ENCODE measurements at places on chromosomes 11 and 22. TPM values are rescaled to one million over a fixed set of nuclear protein-coding genes. Genes with fewer than 3 reads are reported as not detected.
A peak's percentile ranks its signal among the peaks of the same experiment; 100 is the strongest.

DNA sequence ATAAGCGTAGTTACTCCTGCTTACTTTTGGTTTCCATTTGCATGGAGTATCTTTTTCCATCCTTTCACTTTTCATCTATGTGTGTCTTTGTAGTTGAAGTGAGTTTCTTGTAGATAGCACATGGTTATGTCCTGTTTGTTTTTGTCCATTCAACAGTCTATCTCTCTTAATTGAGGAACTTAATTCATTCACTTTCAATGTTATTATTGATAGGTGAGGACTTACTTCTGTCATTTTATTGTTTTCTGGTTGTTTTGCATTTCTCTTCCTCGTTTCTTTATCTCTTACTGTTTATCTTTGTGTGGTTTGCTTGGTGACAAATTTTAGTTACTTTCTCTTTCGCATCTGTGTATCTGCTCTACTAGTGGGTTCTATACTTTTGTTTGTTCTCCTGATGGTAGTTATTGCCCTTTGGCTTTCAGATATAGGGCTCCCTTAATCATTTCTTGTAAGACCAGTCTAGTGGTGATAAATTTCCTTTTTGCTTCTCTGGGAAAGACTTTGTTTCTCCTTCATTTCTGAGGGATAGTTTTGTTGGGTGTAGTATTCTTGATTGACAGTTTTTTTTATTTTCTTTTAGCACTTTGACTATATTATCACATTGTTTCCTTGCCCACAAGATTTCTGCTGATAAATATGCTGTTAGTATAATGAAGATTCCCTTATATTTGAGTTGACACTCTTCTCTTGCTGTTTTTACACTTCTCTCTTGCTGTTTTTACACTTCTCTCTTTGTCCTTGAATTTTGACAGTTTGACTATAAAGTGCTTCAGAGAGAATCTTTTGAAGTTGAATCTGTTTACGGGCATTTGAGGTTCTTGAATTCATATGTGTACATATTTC lies 9.0 kb upstream of the RAG1 start:
- DNase-seq: no peak

DNA sequence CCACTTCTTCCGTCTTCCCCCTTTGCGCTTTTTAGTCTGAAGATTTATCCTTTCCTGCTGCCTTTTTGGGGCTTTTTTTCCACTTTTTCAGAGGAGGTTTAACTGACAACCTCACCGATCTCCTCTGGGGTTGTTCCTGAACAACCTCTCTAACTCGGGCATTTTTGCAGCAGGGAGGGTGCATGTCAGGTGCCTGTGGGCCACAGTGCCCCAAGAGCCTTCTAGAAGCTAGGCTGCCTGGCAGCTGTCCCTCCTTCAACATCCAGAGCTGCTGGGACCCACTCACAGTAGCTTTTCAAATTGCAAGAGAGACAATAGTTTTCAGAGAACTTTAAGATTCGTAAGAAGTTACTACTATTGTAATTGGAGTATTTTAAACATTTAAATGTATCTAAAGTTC lies 1112.4 kb upstream of the CNTN5 start:
- no peak for DNase-seq

GRCh38 chr22:41539146-41540005 lies 4.9 kb downstream of the POLR3H start:
- DNase-seq: no peak

GRCh38 chr11:116731821-116732220 lies 41.0 kb downstream of the BUD13 start:
- no peak for DNase-seq

TENM4 gene
- polyA plus RNA-seq: 22.8 TPM

GRCh38 chr22:35477911-35478582 lies 62.6 kb upstream of the RASD2 start:
- peak; percentile 87 for DNase-seq

DNA sequence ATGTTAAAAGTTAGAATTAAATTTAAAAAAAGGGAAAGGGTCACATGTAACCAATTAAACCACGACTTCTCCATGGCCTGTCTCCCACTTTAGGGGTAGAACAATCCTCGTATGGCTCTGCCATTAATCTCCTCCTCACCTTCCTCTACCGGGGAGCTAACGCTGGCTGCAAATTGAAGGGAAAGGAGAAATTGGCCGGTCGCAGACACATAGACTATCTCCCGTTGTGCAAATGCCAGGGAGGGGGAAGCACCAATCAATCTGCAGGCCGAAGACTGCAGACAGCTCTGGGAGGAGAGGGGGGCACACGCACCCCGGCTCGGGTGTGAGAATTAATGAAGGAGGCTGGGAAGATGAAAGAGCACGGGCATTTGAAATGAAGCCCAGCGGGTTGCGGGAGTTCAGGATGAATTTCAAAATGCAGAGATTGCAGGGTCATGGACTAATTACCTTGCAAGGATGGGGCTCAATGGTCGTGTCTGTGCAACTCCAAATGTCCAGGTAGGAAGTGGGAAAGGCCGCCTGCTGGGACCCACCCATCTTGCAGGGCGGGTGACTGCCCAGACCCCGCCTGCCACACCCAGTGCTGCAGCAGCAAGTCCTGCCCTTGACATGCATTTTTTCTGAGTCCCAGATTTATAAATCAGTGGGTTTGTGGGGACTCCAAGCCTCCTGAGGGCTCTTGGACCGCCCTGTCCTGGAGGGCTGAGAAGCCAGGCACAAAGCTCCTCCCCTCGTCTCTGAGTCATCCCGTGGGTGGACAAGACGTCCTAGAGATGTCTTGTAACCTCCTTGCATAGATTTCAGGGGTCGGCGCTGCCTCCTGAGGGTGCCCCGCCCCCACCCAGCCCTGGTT lies 534.2 kb downstream of the TBC1D22A start:
- DNase-seq: no peak

GRCh38 chr11:72594493-72595291 lies 79.5 kb downstream of the PDE2A start:
- no peak for DNase-seq

- DNase-seq: peak; percentile 66
These were observed 70.8 kb upstream of the NARS2 start for GRCh38 chr11:78645226-78646202.

LBHD1 gene
- polyA plus RNA-seq: 6.2 TPM

PANX2 gene
- polyA plus RNA-seq: 0.54 TPM

- DNase-seq: no peak
These were observed 46.3 kb upstream of the GRK3 start for GRCh38 chr22:25518000-25518663.

CACNA1I gene
- 0.08 TPM for polyA plus RNA-seq

DNA sequence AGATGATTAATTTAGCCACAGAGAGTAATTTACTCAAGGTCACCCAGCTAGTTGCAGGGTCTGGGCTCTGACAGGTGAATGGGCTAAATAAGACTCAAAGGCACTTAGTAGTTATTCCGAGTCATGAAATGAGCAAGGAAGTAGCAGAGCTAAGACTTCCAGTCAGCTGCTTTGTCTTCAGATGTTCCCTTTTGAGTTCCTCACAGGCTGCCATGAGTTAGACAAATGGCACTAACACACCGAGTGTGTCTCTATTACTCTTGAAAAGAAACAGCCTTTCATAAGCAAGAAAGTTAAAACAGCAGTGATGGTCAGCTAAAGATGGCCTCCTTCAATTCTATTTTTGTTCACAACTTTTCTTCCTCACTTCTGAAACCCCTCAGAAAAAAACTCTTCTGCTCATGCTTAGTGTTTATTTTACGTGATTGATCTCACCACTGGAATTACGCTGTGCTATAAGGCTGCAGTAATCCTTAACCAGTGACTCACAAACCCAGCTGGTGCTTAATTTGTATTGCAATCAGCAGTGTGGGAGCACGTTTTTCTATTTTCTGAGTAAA lies 389.1 kb downstream of the AASDHPPT start:
- DNase-seq: no peak

- DNase-seq: no peak
These were observed 123.3 kb downstream of the METTL15 start for GRCh38 chr11:28231475-28231874.

GRCh38 chr11:9344061-9344680 lies 29.8 kb upstream of the TMEM41B start:
- DNase-seq: no peak

DNA sequence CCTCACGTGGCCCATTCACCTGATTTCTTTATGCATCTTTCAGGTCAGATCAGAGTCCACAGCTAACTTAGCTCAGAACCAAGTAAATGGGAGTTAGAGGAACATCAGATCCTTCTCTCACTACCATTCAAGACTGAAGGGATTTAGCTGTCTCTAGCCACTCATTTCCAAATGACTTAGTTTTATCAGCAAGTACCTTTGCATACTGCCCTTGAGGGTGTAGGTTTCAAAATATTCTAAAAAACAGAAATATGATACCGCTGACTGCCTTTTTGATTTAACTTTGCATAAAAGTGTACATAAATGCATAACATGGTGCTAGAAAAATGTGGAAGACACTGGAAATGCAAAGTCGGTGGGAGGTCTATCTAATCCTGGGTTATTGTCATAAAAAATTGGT lies 500.6 kb upstream of the CHORDC1 start:
- no peak for DNase-seq

DNA sequence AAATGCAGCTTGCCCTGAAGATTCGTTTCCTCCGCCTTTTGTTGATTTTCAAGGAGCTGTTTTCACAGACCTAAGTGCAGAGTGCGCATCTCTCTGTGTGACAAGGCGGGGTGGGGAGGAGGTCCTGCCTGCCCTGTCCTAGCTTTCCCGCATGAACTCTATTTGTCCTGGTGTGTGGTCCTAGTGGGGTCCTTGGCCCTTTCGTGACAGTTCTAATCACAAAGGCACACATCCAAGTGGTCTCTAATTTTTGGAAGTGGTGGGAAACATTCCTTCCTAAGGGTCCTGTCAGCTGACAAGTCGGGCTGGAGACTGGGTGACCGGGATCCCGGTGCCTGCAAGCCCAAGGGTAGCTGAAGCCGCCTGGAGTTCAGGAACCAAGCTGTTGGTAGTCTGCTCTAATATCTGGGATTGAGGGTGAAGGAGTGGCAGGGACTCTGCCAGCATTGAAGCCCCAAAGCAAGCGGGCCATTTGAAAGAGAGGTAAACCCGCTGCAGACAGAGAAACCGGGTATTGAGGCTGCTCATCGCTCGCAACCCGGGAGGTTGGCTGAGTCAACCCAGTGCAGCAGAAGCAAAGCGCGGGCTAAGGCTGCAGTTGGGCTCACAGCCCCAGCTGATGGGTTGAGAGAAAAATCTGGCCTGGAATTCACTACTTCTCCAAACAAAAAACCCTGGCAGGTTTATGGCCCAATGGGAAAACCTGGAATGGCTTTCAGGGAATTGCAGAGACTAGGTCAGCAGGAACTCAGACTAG lies 28.1 kb upstream of the FBXO3 start:
- peak; percentile 78 for DNase-seq

- no peak for DNase-seq
These were observed 22.0 kb downstream of the PACSIN2 start for GRCh38 chr22:42992886-42993479.

SCUBE2 gene
- polyA plus RNA-seq: 6.6 TPM

GRCh38 chr22:45891996-45892621 lies 84.9 kb downstream of the WNT7B start:
- DNase-seq: no peak

DNA sequence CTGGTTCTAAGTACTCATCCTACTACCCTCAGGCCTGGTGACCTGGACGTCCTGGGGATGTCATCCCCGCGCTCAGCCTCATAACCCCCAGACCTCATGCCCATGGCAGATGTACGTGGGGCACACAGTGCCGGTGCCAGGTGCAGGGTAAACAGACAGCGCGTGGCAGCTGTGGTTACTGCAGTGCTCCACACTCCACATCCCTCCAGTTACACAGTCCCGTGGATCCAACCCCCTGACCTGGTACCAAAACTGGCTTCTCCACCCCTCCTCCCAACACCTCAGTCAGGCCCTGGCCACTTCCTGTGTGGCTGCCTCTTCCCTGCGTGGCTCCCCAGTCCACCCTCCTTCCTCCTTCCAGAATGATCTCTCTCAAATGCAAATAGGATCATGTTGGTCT lies 95.2 kb downstream of the DSCAML1 start:
- no peak for DNase-seq

- no peak for DNase-seq
These were observed 60.4 kb downstream of the RDX start for GRCh38 chr11:110235966-110236365.

GRCh38 chr22:17694752-17695151 lies 56.2 kb downstream of the BCL2L13 start:
- no peak for DNase-seq

KDELR3 gene
- 16.7 TPM for polyA plus RNA-seq

Data from left renal pelvis (tissue), 4 donors.